ENCODE measurements at places on chromosomes 3 and 15. TPM values are rescaled to one million over a fixed set of nuclear protein-coding genes. Genes with fewer than 3 reads are reported as not detected.
A peak's percentile ranks its signal among the peaks of the same experiment; 100 is the strongest.

The PLCH1 gene
- polyA plus RNA-seq: 13.7 TPM

The CLEC3B gene
- polyA plus RNA-seq: 175 TPM

The SIDT1 gene
- 18.2 TPM for polyA plus RNA-seq

The BDH1 gene
- polyA plus RNA-seq: 46.5 TPM

The IQCF5 gene
- polyA plus RNA-seq: not detected

The TTBK2 gene
- 32.3 TPM for polyA plus RNA-seq

The CAMK1 gene
- polyA plus RNA-seq: 42.3 TPM

DNA sequence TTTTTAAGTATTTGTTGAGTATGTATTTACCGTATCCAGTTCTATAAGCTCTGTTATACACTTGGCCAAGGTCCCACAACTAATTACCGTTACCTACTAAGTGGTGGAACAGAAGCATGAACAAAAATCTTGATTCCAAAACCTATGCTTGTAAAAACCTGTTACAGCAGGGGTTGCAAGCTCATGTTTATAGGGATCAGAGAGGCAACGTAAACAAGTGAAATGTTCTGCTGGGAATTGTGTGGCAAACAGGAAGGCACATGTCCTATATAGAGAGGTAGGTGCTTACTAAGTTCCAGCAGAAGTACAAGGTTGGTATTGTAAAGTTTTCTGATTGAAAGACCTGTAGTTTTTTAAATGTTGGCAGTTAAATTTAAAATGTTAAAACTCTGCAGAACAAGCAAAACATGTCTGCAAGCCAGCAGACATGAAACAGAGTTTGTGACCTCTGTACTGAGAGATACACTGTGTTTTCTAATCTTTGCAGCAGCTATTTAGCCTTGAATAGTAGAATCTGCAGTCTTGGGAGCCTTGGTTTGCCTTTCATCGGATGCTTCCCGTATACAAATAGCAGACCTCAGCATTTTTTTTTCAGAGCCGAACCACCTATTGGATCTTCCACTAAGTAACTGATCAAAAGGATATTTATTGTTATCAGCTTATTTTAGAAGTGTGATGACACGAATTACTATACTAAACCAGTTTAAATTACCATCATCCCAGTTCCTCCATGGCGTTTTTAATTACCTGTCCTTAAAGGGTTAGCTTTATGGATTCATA is 11.4 kb downstream of the IREB2 start:
- H3K27ac ChIP-seq: no peak overlapping the region
- no peak for DNase-seq
- H3K4me3 ChIP-seq: no peak overlapping the region

GRCh38 chr3:46559091-46559704 is 6.9 kb downstream of the LRRC2 start:
- no peaks in the 10 kb centered on the region for H3K36me3 ChIP-seq
- H3K4me3 ChIP-seq: no peak overlapping the region
- H3K27ac ChIP-seq: no peak overlapping the region
- no peaks in the 10 kb centered on the region for H3K27me3 ChIP-seq
- no peak for DNase-seq

- no peak for DNase-seq
- no peak overlapping the region for H3K4me3 ChIP-seq
These were observed 301.8 kb upstream of the MCTP2 start for GRCh38 chr15:93929375-93930094.

GRCh38 chr3:122697952-122698620 is 17.4 kb downstream of the PARP14 start:
- H3K36me3 ChIP-seq: peaks cover 5% of the 10 kb centered on the region
- no peak overlapping the region for H3K4me3 ChIP-seq
- no peak for DNase-seq
- no peaks in the 10 kb centered on the region for H3K27me3 ChIP-seq
- H3K27ac ChIP-seq: no peak overlapping the region

GRCh38 chr3:61371123-61371522 is 119.9 kb upstream of the FHIT start:
- no peaks in the 10 kb centered on the region for H3K27me3 ChIP-seq
- H3K27ac ChIP-seq: no peak overlapping the region
- peak; percentile 27 for DNase-seq
- H3K4me1 ChIP-seq: no peaks in the 10 kb centered on the region

DNA sequence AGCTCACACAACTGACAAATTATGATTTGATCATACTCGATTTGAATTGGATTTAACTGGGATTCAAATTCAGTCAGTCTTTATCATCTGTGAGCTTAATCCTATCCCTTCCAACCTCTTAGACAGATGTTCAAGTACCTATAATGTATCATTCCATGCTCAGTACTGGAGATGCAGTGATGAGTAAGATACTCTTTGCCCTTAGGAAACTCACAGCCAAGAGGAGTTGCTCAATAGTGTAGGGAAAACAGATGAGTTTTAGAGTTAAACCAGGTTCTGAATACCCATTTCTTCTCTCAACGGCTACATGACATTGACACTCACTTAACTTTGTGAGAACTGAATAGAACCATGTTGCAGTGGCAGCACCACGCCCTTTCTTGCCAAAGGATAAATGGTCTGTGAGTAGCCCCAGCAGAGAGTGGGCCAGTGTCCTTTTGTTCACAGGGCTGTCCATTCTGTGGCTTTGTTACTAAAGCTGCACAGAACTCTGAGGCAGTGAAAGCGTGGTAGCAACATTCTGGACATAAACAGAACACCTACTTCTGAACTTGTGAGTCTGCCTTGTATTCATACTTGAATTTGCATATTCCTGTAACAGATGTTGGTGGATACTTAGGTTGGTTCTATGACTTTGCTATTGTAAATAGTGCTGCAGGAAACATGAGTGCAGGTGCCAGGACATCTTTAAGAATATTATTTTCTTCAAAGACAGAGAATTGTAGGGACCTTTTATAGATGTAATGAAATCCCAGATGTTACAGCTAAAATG is 91.6 kb downstream of the RASA2 start:
- no peaks in the 10 kb centered on the region for H3K27me3 ChIP-seq
- H3K4me1 ChIP-seq: no peaks in the 10 kb centered on the region
- H3K36me3 ChIP-seq: peaks cover 8% of the 10 kb centered on the region
- no peak overlapping the region for H3K4me3 ChIP-seq
- DNase-seq: no peak
- H3K27ac ChIP-seq: no peak overlapping the region

DNA sequence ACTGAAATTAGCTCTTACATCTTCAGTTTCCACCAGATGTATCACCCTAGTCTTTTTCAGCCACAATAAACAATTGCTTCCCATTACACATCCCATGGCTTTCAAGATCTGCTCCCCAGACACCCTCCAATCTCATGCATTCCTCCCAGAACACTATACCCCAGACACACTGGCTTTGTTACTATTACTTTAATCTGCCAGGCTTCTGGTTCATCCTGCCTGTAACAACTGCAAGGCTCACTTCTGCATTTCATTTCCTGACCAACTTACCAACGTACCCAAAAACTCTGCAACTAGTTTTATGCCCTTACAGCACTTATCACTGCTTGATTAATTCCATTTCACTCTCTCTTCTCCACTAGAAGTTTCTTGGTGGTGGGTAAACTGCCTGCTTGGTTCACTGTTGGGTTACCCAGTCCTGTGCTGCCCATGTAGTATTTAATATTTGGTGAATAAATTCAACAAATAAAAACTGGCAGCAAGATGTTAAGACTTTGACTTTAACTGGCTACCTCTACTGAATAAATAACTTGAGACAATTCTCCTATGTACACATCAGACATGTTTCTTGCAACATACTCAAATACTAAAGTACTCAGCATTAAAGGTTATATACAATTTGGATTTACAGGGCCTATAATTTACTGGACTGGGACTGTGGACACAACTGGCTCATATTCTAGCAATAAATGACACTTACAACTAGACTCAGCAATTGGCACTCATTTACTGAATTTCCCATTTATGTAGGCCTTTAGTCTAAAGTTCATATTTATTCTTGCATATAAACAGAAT is 2.7 kb downstream of the RPL22L1 start:
- H3K27ac ChIP-seq: no peak overlapping the region
- no peak overlapping the region for H3K4me3 ChIP-seq
- H3K4me1 ChIP-seq: peaks cover 9% of the 10 kb centered on the region
- peaks cover 3% of the 10 kb centered on the region for H3K36me3 ChIP-seq
- H3K27me3 ChIP-seq: no peaks in the 10 kb centered on the region
- no peak for DNase-seq

DNA sequence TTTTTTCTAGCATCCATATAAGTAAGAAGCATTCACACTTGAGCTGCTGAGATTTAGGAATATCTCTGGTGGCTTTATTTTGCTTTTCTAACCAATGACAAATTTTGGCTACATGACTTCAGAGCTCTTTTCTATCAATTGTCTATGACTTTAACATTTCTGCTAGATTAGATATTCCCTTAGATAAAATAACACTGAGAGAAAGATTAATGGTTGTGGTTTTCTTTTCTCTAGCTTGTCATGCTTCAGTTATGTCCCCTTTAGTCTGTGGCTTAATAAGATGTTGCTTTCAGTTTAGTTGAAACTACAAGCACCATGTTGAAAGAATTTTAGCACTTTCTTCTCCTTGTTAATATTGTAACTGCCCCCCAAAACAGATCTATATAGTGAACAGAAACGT is 665.6 kb upstream of the CCDC54 start:
- H3K4me1 ChIP-seq: no peaks in the 10 kb centered on the region
- no peaks in the 10 kb centered on the region for H3K36me3 ChIP-seq
- no peaks in the 10 kb centered on the region for H3K27me3 ChIP-seq
- no peak for DNase-seq
- no peak overlapping the region for H3K4me3 ChIP-seq

DNA sequence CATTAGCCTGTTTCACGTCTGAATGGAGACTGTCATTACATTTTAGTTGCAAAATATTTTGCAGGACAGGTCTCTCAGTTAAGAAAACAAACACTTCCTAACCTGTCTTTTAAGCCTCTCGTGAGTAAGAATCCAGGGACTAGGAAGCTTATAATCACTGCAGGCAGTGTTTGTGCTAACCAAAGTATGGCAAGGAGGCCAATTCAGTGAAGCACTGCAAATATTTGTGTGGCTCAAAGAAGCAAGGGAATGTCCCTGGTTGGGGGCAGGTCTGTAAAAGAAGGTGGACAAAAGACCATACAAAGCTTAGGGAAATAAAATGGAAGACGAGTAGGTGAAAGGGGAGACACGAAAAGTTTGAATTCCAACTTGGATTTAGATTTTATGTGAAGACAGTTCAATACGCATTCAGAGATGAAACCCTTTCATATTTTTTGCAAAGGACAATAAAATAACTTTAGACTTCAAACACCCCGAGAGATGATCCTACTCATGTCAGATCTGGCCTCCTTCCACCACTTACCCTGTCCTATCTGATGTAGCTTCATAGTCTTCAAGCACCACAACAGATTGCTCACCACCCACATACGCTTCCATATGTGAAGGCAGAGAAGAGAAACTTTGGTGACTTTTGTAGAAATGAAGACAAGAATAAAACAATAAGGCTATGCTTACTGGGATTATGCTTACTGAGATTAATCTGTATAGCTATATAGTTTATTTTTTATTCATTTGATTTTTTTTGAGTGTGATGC is 240.9 kb downstream of the TUSC7 start:
- H3K36me3 ChIP-seq: no peaks in the 10 kb centered on the region
- DNase-seq: no peak
- no peak overlapping the region for H3K27ac ChIP-seq
- no peak overlapping the region for H3K4me3 ChIP-seq

GRCh38 chr15:41575282-41575681 is 16.3 kb downstream of the TYRO3 start:
- H3K4me3 ChIP-seq: no peak overlapping the region
- H3K36me3 ChIP-seq: peaks cover 69% of the 10 kb centered on the region
- peaks cover 12% of the 10 kb centered on the region for H3K4me1 ChIP-seq
- H3K27me3 ChIP-seq: no peaks in the 10 kb centered on the region

DNA sequence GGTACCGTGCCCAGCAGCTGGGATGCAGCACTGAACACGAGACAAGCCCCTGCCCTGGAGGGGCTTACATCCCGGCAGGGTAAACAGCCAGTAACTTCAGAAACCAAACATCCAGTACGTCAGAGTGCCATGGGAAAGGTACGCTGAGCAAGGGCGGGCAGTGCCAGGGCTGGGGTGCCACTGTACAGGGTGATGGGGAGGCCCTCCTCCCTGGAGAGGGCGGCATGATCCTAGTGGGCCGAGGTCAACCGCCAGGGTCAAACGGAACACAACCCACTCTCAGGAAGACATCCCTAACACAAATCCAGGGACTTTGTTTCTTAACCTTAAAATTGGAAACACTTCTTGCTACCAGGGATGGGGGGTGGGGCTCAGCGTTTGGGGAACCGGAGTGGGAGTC is 16.0 kb upstream of the ANPEP start:
- H3K36me3 ChIP-seq: peaks cover 41% of the 10 kb centered on the region
- H3K27ac ChIP-seq: no peak overlapping the region
- no peak for DNase-seq

DNA sequence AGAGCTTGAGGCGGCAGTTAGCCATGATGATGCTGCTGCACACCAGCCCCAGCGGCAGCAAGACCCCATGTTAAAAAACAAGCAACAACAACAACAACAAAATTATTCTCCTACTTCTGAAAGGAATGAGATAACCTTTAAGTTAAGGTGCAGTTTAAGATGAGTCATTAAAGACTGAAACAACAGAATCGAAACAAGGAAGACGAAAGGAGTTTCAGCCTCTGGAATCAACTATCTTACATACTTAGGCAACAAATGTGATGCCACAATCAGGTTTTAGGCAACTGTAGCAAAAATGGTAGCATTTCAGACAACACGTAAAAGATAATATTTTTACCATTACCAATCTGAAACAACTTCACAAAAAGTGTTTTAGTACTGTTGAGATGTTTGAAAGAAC is 12.2 kb downstream of the SCAANT1 start:
- no peaks in the 10 kb centered on the region for H3K27me3 ChIP-seq
- no peaks in the 10 kb centered on the region for H3K4me1 ChIP-seq
- H3K4me3 ChIP-seq: no peak overlapping the region
- H3K27ac ChIP-seq: no peak overlapping the region
- H3K36me3 ChIP-seq: peaks cover 9% of the 10 kb centered on the region
- DNase-seq: no peak

DNA sequence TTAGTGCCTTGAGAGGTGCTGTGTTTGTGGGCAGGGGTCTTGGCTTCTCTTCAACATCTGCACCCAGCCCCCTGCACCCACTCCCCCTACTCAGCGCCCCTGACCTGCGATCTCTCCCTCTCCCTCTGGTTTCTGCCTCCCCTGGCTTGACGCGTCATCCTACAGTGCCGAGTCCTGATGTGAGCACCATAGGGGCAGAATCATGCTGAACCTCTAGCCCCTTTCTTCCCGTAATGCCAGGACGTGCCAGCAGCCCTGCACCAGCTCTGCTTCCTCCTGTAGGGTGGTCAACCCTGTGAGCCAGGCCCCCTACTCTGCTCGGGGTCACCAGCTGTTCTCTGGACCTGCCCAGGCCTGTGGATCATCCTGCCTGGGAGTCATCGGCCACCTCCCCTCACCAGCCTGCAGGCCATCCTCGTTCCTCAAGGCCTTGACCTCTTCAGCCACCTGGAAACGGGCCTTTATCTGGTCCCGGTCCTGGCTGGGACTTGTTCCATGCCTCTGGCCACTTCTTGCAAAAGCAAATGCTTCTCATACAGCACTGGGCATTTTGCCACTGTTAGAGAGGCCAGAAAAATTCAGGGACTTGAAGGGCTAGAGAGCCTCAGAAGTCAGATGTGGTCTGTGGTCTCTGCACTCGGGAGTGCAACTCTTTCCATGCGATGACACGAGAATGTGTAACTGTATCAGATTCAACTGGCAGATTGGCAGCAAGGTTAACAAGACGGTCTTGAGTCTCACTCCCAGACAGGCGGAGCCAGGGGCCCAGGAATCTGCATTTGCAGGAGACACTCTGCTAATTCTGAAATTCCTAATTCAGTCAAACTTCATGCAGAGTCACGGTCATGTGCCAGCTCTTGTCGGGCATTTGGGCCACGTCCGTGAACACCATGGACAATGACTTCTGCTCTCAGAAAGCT is 16.7 kb upstream of the KLF15 start:
- H3K27me3 ChIP-seq: no peaks in the 10 kb centered on the region
- no peak for DNase-seq
- H3K4me3 ChIP-seq: no peak overlapping the region
